Upper lobe of right lung (tissue), 1 donor: ENCODE measurements at places on chromosomes 1 and 21. TPM values are rescaled to one million over a fixed set of nuclear protein-coding genes. Genes with fewer than 3 reads are reported as not detected.

DNA sequence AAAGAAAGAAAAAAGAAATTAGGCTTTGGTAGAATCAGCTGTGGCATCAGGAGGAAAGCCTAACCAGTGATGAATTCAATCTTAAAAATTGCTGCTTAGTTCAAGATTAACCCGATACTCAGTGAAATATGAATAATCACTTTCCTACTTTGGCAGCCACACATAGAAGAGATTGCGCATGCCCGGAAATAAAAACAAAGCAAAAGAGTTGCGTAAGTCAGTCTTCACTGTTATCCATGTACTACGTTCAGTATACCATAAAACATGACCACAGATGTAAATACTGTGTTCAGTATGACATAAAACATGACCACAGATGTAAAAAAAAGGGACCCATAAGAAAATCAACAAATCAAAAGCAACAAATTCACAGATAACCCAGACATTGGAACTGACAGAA lies 19.2 kb downstream of the CD1D start:
- DNase-seq: no peak

- no peak for DNase-seq
Observed at GRCh38 chr1:86258101-86258500, 101.5 kb upstream of the COL24A1 start.

DNA sequence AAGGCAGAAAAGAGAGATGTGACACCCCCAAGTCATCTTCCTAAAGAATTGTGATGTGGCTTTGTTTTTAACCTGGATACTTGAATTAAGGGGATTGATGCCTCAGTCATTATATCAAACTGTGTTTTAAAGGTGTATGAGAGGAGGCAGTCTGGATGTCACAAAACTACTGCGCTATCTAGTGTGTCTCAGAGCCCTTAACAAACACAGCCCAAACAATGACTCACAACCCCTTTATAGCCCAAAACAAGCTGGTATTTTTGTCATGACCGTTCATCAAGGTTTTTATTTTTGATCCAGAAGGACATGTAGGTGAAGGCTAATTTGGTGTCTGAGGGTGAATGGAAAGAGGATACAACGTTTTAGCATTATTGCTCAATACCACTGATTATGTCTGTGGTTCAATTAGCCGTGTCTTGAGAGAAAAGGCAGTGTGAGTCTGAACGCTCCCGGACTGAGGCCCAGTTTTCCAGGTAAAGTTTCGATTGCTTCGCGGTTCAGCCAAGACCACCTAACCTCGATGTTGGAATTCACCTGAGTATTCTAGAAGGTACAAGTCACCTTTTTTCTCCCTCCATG lies 71.6 kb downstream of the SGIP1 start:
- DNase-seq: no peak

LMOD1 gene
- 38.3 TPM for total RNA-seq

DNA sequence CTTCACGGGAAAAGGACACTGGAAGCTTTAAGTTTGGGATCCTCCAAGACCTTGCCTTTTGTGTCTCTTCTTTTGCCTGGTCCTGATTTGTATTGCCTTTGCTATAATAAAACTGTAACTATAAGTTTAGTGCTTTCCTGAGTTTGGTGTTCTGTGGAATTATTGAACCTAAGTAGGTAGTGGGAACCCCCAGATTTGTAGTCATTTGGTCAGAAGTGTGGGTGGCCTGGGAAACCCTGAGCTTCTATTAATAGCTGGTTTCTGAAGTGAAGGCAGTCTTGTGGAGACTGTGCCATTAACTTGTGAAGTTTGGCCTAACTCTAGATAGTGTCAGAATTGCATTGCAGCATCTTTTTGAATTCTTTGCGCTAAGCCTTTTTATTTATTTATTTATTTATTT lies 6.8 kb upstream of the MYCL start:
- no peak for DNase-seq

DPT gene
- total RNA-seq: 44.7 TPM

DNA sequence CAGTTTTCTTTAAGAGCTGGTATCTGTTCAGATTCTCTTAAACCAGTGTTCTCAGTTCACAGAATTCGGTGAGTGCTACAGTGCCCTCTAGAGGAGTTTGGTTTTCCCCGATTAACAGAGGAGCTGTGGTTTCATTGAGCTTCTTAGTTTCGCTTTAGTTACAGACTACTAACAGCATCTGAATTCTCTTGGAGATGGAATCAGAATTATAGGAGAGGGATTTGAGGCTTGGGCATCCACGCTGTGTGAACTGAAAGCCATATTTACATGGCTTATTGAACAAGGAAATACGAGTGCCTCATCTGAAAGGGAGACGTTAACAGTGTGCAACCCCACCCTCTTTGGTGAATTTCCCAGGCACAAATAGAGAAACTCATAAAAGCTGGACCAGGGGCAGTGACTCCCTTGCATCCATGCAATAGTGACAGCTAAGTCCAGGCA lies 202.0 kb downstream of the USH2A start:
- no peak for DNase-seq

NOL9 gene
- total RNA-seq: 23.6 TPM

DNA sequence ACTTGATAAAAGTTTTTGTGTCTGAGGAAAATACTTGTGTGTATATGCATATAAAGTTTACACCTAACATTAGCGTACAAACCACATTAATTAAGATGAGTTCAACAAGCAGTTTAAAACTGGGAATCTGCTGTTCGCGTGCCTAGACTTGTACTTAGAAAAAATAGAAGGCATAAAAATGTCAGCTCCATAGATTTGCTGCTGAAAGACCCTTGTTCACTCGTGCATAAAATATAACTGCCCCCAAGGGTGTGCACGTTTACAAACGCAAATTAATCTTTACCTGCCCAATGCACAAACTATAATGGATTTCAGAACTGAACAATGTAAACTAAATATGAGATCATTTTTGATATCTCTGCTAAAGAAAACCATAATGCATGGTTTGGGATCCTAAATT lies 392.3 kb upstream of the ADGRL2 start:
- no peak for DNase-seq

- DNase-seq: no peak
Observed at GRCh38 chr21:30216041-30216723, at the start of gene CLDN8. TSS of gene CLDN8 (minus strand) at chr21:30216097. CDS start at chr21:30215925, 172 bp downstream.

DNA sequence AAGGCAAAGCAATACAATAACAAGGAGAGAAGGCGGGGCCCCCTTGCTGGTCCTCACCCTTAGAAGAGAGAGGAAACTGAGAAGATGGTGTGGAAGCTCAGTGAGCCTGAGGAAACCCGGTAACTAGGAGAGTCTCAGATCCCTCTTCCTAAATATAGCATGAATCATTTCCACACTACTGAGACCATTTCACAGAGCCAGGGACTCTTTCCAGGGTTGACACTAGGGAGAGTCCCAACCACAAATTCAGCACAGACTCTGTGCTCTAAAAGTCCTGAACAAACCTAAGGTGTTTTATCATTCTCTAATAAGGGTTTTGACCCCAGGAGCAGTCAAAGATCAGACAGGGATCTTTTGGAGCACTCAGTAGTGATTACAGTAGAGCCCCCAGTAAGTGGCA lies 647.7 kb downstream of the KCNT2 start:
- DNase-seq: no peak

DNA sequence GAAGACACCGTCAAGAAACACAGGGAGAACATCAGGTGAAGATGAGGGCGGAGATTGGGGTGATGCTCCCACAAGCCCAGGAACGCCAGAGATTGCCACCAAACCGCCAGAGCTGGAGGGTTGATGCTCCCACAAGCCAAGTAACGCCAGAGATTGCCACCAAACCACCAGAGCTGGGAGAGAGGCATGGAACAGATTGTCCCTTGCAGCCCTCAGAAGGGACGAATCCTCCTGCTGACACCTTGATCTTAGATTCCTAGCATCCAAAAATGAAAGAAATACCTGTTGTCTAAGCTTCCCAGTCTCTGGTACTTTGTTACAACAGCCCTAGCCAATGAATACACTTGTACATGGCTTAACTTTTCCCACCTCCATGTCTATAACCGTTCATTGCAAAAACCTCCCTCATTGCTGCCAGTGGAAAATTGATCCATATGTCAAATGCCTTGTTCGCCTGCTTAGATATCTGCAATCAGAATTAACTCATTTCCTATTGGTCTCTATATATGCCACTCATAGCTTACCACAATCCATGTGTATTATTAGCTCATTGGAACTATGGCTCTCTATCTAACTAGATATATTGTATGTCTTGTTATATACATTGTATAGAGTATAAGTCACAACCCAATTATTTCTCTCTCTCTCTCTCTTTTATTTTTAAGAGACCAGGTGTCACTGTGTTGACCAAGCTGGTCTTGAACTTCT lies 127.4 kb downstream of the ADSS2 start:
- no peak for DNase-seq

GRCh38 chr1:202964791-202965410 lies 2.2 kb downstream of the CYB5R1 start:
- DNase-seq: no peak

- no peak for DNase-seq
Observed at GRCh38 chr1:211783897-211784296, 46.7 kb downstream of the LPGAT1 start.

GRCh38 chr1:193144361-193144938 lies 22.6 kb downstream of the CDC73 start:
- no peak for DNase-seq

VHLL gene
- not detected for total RNA-seq

GRCh38 chr1:178004926-178005391 lies 35.1 kb upstream of the SEC16B start:
- no peak for DNase-seq

TSACC gene
- not detected for total RNA-seq

DNA sequence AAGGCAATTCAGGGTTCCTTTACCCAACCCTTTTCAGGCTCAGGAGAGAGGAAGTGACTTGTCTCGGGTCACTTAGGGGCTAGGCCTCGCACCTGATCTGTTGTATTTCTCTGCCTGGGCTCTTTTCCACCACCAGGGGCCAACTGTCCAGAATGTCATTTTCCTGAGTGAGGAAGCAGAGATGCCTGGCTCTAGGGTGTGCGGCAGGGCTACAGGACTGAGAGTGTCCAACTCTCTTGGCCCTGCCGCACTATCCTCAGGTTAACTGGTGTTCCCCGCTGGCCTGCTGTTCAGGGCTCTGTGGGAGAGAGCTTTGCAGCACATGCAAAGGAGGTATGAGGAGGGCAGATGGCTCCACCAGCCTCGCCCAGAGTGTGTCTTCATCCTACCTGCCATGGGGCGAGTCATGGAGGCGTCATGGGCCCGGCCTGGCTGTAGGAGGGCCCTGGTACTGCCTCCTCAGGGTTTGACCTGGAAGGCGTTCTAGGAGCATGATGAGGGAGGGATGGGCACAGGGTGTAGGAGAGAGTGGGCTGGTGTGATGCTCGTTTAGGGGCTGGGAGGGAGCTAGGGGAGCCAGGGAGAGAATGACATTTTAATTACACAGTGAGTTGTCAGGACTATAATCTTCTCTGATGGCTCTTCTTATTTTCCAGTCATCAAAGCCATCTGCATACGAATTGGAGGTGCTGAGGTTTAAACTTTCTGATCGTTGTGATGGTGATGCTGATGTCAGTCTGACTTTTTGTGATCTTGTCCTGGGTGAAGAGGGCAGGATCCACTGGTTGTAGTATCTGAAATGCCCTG lies 128.3 kb downstream of the NOS1AP start:
- DNase-seq: no peak

ANGPTL3 gene
- total RNA-seq: not detected

DNA sequence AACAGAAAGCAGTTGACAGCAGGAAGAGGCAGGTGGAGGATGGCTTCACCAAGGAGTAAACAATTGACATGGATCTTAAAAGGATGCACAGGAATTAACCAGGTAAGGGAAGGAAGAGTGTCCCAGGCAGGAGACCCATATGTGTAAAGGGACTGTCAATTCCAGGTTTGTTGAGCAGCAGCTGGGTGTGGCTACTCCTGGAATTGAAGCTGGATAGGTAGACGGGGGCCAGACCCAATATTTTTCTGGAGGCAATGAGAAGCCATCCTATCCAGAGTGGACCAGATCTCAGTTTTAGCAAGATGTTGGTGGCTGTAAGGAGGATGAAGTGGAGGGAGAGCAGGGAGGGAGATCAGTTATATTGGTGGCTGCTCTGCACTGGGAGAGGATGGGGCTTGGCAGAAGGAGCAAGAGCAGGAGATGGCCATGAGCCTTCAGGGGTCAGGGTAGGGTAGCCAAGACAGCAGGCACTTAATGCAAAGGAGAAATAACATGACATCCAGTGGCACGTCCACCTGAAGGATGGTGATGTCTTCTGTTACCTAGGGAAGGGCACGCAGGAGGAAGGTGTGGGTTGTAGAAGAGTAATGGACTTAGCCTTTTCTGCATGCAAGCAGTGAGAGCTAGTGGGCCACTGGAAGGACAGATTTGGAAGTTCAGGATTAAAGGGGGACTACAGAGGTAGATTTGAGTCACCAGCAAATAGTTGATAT lies 146.7 kb upstream of the HMGB4 start:
- no peak for DNase-seq

DNA sequence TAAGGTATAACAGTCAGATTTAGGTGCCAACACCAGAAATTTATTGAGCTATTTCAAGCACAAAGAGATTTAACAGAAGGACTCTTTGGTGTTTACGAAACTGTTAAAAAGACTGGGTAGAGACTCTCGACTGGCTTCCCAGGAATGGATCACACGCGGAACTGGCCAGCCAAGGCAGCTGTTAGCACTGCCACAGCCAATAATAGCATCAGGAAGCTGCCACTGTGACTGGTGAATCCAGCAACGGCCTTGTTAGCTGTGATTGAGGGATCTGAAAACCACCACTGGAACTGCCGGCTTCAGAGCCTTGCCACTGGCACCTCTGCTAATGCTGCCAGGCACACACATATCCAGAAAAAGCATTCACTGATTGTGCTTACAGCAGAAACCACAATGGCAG lies 10.6 kb upstream of the SIM2 start:
- no peak for DNase-seq
